HFF-Myc (cell line): ENCODE measurements at places on chromosomes 12 and 14.

- DNase-seq: no peak
Observed at GRCh38 chr12:75556311-75556899, 45.0 kb upstream of the KRR1 start.

GRCh38 chr14:72291908-72292688, 359.9 kb downstream of the RGS6 start:
- peak; percentile 1 for DNase-seq

- DNase-seq: no peak
Observed at GRCh38 chr12:77054851-77055250, 10.5 kb downstream of the E2F7 start.

GRCh38 chr12:128578045-128578444, 245.7 kb downstream of the SLC15A4 start:
- no peak for DNase-seq

DNA sequence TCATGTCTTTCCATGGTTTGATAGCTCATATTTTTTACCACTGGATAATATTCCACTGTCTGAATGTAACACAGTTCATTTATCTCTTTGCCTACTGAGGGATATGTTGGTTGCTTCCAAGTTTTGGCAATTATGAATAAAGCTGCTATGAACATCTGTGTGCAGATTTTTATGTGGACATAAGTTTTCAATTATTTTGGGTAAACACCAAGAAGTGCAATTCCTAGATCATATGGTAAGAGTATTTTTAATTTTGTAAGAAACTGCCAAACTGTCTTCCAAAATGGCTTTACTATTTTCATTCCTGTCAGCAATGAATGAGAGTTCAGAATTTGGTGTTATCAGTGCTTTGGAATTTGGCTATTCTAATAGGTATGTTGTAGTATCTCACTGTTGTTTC, 43.7 kb upstream of the SLC35F4 start:
- no peak for DNase-seq

- no peak for DNase-seq
Observed at GRCh38 chr14:92513966-92514843, 624 bp downstream of the RIN3 start.

DNA sequence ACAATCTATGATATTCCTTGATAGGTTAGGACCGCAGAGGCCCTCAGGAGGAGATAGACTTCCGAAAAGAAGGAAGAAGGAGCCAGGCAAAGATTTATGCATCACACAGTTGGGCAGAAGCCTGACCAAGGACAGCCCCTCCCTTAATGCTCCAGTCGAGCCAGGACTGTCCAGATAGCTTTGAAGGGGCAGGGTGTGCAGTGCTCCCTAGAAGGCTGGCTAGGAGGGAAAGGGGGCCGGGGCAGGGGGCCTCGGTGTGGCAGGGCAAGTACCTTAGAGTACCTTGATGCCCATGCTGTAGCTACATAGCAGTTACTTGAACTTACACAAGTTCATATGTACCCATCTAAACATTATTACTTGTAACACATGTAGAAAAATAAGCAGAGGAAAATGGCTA, 94.7 kb upstream of the NOS1 start:
- DNase-seq: no peak

DNA sequence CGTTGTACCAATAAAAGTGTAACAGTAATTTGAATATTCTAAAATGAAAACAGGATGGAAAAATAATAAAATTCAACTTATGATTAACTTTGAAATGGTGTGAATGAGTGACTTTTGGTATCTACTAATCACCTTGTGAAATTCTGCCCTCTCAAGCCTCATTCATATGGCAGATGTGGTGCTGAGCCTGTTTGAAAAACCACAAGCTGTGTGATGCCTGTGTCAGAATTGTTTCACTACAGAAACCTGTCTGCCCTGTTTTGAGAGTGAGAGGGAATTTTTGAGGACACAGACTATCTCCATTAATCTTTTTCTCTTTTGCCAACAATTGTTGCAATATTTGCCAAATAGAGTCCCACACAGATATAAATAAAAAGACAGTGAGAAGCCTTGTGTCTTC, 3.9 kb upstream of the RNU6-7 start:
- DNase-seq: no peak
